Brain microvascular endothelial cell (primary cell): ENCODE measurements at places on chromosomes 1 and 21.

GRCh38 chr1:163544441-163544840 is 222.7 kb downstream of the NUF2 start:
- DNase-seq = no peak

- DNase-seq = no peak
These were observed 58.6 kb downstream of the ATP5PO start for GRCh38 chr21:33856893-33857527.

DNA sequence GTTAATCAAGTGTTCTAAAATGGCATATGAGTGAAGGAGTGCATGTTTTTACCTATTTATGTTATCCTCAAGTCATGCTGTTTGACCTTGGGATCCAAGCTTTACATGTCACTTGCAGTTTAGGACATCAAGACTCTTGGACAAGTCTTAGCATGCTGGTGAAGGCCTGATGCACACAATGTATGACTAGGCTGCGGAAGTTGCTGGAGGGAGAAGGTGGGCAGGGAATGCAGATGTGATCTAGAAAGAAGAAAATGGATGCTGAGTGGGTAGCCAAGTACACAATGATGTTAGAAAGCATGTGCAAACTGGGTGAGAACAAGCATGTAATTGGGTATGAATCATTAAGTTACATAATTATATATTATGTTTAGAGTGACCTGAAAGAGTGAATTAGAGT is 301.8 kb downstream of the BRINP2 start:
- DNase-seq = no peak

- peak; percentile 1 for DNase-seq
These were observed 660 bp upstream of the PDE4B start for GRCh38 chr1:65791801-65792668.

GRCh38 chr21:35508139-35508888 is 459.2 kb upstream of the RUNX1 start:
- peak; percentile 76 for DNase-seq

DNA sequence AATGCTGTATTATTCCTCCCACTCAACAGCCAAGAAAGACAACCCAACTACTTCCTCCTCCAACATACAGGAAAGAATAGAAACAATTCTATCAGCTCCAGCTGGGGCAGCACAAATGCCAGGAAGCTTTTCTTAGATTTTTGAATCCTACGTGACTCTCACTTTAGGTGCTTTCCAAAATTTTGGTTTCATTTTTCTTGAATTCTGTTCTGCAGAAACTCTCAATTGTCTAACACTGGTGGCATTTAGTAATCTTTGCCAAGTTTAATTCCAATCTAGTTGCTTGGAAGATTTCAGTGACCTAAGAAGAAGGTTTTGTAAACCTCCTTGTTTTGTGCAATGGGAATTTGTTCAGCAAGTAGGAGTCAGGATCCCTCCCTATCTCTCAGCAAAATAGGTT is 37.1 kb upstream of the DOCK7 start:
- peak; percentile 20 for DNase-seq

DNA sequence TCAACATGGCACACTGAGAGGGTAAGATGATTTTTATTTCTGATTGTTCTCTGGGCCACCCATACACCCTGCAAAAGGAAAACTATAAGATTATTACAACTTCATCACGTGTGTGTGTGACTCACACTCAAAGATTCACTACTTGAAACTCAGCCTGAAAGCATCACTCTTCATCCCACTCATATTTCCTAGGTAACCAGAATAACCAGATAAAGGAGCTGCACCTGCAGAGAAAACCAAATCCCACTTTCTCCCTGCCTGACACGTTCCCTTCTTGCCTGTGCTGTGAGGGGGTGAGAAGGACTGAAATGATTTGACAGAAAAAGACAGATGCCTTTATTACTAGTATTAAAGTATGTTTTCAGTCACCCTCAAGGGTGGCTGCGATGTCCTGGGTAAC is 131.6 kb downstream of the TGFBR3 start:
- DNase-seq = no peak

DNA sequence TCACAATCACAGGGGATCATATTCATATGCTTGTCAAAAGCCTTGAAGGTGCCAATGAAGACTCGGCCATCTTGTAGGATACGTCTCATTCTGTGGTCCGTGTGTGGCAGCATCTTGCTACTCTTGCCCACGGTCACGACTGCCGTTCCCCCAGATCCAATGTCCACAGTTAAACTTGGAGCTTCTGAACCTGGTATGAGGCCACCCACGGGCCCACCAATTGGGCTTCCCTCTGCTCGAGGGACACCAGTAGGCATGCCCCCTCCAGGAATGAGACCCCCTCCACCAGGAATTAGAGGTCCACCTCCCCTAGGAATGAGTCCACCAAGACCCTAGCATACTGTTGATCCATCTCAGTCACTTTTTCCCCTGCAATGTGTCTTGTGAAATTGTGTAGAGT is 39.6 kb downstream of the MORN1 start:
- no peak for DNase-seq

DNA sequence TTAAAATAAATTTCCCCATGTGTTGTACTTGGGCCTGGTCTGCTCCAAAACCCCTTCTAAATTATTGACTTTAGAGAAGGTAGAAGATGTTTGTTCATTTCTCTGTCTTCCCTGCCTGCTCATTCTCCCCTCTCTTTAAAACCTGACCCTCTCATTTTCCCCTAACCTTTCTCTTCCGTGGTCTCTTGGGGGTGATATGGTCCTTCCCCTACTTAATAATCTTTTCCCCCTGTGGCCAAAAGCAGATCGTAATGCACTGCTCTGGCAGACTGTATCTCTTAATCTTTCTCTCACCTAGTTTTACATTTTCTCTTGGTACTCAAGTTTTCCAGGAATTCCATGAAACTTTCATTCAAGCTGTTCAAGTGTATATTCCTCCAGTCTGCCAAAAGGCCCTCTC is 301.7 kb downstream of the TTLL7 start:
- DNase-seq = no peak

GRCh38 chr1:159675046-159675445 is 39.3 kb downstream of the CRP start:
- no peak for DNase-seq
